ENCODE measurements at places on chromosomes 3 and 15. TPM values are rescaled to one million over a fixed set of nuclear protein-coding genes. Genes with fewer than 3 reads are reported as not detected.

- H3K4me3 ChIP-seq, result no peak overlapping the region
- no peak overlapping the region for H3K27ac ChIP-seq
- no peaks in the 10 kb centered on the region for H3K36me3 ChIP-seq
Observed at GRCh38 chr3:189728915-189729314, 97.7 kb downstream of the TP63 start.

GRCh38 chr3:24562895-24563294 lies 68.2 kb upstream of the THRB start:
- H3K27ac ChIP-seq, result no peak overlapping the region
- H3K4me1 ChIP-seq, result no peaks in the 10 kb centered on the region
- H3K36me3 ChIP-seq, result no peaks in the 10 kb centered on the region
- no peak overlapping the region for H3K4me3 ChIP-seq

DNA sequence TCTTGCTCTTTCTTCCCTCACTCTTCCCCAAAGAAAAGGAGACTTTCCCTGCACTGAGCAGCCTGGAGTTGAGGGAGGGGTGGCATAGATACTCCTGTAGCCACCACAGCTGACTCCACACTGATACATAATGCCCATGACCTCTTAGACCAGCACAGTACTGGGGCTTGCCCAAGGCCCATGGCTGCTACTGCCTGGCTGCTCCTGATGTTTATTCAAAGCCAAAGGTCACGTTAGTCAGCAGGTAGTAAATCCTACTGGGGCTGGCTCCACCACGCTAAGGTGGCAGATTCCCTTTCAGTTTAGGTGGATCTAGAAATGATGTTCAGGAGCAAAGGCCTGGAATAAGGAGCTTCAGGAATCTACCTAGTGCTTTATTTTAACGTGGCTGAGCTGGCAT lies 212.7 kb downstream of the C3orf38 start:
- no peaks in the 10 kb centered on the region for H3K27me3 ChIP-seq
- H3K4me1 ChIP-seq, result no peaks in the 10 kb centered on the region
- no peaks in the 10 kb centered on the region for H3K36me3 ChIP-seq
- H3K27ac ChIP-seq, result no peak overlapping the region

DNA sequence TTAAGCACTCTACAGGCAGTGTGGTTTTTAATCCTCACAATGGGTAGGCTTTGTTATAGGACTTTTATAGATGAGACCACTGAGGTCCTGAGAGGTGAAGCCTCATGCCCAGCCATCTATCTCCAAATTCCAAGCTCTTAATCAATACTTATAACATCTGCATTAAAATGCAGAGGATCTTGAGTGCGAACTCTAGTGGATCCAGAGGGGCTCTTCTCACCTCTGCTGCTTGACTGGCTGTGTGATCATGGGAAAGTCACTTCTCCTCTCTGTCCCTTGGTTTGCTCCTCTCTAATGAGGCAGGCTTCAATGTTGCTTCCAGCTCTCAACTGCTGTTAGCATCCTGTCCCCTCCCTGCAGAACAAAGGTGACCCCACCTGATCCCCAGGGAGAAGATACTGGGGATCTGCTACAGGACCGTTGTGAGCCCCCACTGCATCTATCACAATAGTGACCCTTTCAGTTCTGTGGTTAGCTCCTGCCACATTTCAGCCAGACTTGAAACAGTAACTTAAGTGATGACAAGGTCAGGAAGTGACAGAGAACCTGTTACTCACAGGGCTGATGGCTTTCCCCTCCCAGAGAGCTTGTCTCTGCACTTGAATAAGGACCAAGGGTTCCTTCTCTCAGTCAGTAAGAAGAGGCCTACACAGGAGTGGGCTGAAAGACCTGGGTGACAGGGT lies 1.3 kb downstream of the SLC27A2 start:
- H3K36me3 ChIP-seq, result no peaks in the 10 kb centered on the region
- H3K4me3 ChIP-seq, result peak overlapping the region; percentile 75
- DNase-seq, result peak; percentile 53
- peak overlapping the region; percentile 36 for H3K27ac ChIP-seq
- peaks cover 17% of the 10 kb centered on the region for H3K4me1 ChIP-seq

DNA sequence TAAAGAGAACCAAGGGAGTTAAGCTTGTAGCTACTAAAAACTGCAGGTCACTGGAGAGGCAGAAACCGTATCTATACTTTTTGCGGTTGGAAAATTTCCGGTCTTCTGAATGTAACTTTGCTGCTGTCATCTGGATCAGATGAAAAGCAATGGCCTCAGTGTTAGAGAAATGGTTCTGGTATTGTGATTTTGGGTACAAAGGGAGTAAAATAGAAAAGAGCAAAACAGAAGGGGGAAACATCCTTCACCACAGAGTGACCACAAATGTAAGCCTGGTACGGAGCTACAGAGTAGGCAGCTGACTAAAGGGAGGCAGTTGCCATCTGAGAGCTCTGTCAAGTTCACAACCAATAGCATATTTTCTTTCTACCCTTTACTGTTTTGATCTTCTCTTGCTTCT lies 5.6 kb downstream of the CD96 start:
- H3K36me3 ChIP-seq, result no peaks in the 10 kb centered on the region
- no peak for DNase-seq
- no peak overlapping the region for H3K27ac ChIP-seq

- no peak overlapping the region for H3K4me3 ChIP-seq
- no peaks in the 10 kb centered on the region for H3K27me3 ChIP-seq
- no peaks in the 10 kb centered on the region for H3K4me1 ChIP-seq
- no peak overlapping the region for H3K27ac ChIP-seq
- no peak for DNase-seq
- no peaks in the 10 kb centered on the region for H3K36me3 ChIP-seq
Observed at GRCh38 chr3:133855772-133856171, 39.9 kb downstream of the RAB6B start.

DNA sequence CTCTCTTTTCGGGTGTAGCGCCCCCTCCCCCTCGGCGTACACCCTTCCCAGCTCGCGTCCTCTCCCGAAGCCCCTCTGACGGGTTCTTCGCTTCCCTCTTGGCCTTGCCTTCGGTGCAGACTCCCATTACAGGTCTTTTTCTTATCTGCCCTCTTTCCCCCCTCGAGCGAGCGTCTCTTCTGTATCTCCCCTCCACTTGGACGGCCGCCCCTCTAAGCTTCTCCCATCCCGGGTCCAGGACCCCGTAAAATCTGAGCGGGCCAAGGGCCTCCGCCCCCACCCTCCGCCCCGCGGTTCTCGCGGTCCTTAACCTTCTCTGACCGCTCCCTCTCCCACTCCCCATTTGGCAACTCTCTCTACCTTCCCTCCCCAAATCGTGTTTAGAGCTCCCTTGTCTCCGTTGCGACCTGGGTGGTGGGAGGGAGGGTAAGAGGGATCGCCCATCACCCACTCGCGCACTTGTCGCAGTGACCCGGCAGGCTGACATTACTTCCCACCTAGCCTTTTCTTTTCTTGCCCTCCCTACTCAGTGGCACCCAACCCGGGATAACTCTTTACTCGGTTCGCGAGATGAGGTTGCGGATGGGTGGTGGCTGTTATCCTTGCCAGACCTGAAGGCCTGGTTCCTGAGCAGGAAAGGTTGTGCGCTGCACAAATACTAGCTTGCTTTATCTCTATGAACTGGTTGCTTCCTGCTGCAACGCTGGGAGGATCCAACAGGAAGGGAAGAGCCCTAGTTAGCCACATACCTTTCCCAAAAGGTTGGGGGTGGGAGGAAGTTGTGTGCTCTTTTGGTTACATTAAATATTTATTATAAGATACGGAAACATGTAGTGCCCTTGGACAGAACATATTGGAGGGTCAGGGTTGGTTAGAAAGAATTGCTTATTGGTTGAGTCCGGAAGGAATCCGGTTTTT lies 922 bp downstream of the RAB11A start:
- H3K4me1 ChIP-seq, result peaks cover 14% of the 10 kb centered on the region
- DNase-seq, result peak; percentile 49
- no peaks in the 10 kb centered on the region for H3K27me3 ChIP-seq
- H3K36me3 ChIP-seq, result peaks cover 8% of the 10 kb centered on the region
- H3K27ac ChIP-seq, result peak overlapping the region; percentile 99

- no peaks in the 10 kb centered on the region for H3K36me3 ChIP-seq
- peaks cover 5% of the 10 kb centered on the region for H3K4me1 ChIP-seq
- no peak overlapping the region for H3K4me3 ChIP-seq
- no peak overlapping the region for H3K27ac ChIP-seq
- no peak for DNase-seq
Observed at GRCh38 chr3:30225021-30225420, 381.4 kb upstream of the TGFBR2 start.

GRCh38 chr3:180199417-180199995 lies 162.8 kb upstream of the PEX5L start:
- no peak for DNase-seq
- no peak overlapping the region for H3K27ac ChIP-seq
- H3K4me1 ChIP-seq, result no peaks in the 10 kb centered on the region
- H3K27me3 ChIP-seq, result no peaks in the 10 kb centered on the region

Gene USP8
- 59.9 TPM for polyA plus RNA-seq

Gene MAPKAPK3
- polyA plus RNA-seq, result 81.6 TPM

Gene ISG20
- polyA plus RNA-seq, result 4.9 TPM

Gene HRG
- 0.04 TPM for polyA plus RNA-seq

Gene CPLX3
- polyA plus RNA-seq, result not detected
